Heart left ventricle (tissue), 16 donors: ENCODE measurements at places on chromosomes 7 and 10.

- DNase-seq = no peak
Observed at GRCh38 chr10:2883238-2883637, 184.1 kb upstream of the PFKP start.

GRCh38 chr10:110609605-110610004 is 34.5 kb upstream of the RBM20 start:
- DNase-seq = no peak

GRCh38 chr7:111744501-111745155 is 182.3 kb upstream of the IMMP2L start:
- no peak for DNase-seq

DNA sequence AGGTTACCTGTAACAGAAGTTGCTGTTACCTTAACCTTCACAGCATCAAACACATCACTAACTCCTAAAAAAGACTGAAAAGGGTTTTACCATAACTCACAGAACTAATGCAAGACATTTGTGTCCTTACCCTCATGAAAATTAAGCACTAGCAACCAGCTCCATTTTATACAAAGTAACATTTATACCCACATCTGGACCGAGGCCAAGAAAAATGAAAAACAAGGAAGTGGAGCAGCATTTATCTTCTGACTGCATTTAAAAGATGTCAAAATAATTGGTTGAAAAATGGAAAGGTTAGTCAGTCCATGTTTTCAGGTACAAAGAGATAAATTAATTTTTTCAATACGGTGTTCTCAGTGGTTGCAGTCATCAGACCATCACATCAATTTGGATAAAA is 3.1 kb upstream of the RBP4 start:
- no peak for DNase-seq

GRCh38 chr10:56449770-56450169 is 88.7 kb upstream of the ZWINT start:
- no peak for DNase-seq

- DNase-seq = no peak
Observed at GRCh38 chr10:93334901-93335327, 147.2 kb downstream of the MYOF start.

- no peak for DNase-seq
Observed at GRCh38 chr10:91941426-91941825, 17.9 kb downstream of the BTAF1 start.

GRCh38 chr7:53609185-53609584 is 573.8 kb downstream of the POM121L12 start:
- no peak for DNase-seq

DNA sequence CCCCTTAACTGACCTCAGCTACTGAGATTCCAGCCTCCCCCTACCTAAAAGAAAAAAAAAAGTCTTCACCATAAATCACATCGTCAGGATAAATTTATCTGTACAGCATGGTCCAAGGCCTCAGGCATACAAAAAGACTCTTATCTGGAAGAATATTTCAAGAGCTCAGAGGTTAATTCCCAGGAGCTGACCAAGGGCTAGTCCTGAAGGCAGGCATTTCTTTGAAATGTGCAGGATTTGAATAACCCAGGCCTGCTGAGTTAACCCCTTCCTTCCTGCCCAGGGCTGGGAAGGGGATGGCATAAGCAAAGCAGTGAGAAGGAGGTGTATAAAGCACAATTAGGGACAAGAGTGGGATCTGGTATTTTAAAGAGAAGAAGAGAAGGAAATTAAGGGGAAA is 111.2 kb downstream of the RNLS start:
- DNase-seq = no peak

- no peak for DNase-seq
Observed at GRCh38 chr7:114942446-114943175, 20.7 kb downstream of the MDFIC start.

DNA sequence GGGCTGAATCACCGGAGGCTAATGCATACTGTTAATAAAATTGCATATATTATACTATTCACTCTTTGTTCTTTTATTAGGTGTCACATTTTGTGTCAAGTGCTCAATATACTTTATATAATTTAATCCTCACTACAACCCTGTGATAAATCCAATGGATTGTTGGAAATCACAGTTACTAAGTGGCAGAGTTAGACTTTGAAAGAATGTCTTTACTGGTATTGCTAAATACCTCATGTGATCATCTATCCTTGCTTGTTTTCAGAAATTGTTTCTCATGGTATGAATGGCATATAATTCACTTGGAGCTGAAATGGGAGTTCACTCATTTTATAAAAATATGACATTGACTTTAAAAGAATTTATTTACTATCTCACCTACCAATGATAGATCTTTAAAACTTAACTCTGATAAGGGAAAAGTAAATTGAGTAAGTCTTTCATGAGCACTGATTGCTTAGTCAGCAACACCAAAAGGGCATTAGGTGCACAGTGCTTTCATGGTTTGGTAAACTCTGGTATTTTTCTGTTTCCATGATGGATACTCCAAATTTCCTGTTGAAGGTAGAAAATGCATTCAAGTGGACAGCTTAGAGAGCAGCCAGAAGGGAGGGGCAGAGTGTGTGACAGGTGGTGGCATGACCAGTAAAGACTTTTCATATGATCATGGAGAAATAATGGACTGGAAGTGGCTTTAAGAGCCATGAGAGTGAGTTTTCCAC is 22.6 kb downstream of the ENKUR start:
- DNase-seq = no peak

DNA sequence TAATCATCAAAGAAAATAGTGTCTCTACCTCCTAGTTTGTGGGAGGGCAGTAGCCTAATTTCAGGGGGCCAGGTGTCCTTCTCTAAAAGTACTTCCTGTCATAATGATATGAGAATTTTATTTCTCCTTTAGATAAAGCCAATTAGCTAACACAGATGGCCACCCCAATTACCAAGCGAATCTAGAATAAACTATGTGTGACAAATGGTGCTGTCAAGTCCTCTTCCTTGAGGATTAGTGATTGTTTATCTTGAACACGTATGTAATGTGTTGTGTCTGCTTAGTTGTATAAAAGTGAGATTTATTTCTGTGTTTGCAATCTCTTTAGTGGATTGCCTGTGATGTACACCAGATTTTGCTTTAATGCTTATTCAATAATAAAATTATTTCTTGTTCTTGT is 1120.0 kb downstream of the SORCS1 start:
- DNase-seq = no peak

- no peak for DNase-seq
Observed at GRCh38 chr7:40709062-40709964, 574.5 kb downstream of the SUGCT start.

GRCh38 chr10:113977174-113977573 is 66.5 kb upstream of the ADRB1 start:
- DNase-seq = no peak

- no peak for DNase-seq
Observed at GRCh38 chr10:6385665-6386064, 182.9 kb downstream of the PFKFB3 start.

DNA sequence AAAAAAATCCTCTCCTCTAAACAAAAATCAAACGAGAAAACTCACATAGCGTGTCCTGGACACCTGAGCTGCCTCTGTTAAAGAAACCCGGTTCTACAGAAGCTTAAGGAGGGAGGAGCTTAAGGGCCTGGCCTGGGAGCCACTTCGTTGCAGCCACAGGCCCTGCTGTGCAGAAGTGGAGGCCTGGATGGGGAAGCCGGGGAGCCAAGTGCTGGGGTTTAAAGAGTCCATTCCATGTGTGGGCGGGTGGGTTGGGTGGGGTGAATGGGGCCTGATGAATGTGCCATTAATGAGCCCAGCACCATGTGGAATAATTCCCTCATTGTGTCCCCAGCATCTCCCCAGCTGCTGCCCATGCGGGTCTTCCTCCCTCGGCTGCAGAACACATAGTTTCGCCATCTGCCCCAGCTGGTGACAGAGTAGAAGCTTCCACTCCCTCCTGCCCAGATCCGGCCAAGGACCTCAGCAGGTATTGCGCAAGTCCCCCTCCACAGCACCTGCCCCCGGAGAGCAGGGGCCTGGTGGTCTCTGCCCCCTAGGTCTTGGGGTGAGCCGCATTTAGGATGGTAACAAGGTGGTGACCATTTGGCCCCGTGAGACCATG is 127.8 kb upstream of the BTBD16 start:
- DNase-seq = no peak

- peak; percentile 40 for DNase-seq
Observed at GRCh38 chr7:57179776-57180415, 47.7 kb upstream of the ZNF479 start.

DNA sequence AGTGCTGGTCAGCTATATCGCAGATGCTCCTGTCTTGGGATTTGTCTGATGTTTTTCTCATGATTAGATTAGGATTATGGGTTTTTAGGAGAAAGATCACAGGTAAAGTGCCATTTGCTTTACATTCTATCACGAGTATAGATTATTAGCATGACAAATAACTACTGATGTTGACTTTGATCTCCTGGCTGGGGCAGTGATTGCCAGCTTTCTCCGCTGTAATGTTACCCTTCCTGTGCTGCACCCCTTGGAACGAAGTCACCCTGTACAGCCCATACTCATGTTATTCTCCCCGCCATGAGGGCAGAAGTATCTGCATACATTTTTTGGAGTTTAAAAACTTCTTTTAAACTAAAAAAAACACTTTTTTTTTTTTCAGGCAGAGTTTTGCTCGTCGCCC is 10.8 kb upstream of the CLDN4 start:
- no peak for DNase-seq

DNA sequence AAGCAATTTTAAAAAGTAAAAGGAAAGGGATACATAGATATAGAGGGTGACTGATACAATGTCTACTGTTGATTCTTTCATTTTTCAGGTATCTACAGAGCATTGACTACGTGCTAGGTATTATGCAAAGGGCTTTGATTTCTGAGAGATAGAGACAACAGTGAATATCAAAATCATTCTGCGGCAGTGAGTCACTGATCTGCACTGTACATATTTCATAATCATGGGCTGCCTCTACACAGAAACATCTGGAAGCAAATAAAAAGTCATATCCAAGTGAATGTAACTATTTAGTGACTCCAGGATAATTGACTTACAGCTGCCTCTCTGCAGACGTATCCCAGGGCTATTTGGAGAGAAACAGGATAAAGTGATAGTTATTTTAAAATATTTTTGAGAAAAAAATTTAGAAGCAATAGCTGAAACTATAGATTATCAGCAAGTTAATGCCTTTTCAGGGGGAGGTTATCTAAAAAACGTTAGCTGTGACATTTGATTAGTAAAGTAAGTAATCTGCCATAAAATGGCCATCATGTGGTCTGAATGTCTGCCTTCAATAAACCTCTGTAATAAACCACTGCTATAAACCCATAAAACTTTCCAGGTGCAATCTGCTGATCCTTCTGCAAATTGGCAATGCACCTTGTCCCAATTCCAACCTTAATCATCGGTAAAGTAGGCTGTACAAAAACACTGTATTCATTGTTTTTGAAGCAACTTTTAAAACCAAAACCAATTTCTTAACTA is 43.7 kb downstream of the CPXM2 start:
- DNase-seq = no peak

DNA sequence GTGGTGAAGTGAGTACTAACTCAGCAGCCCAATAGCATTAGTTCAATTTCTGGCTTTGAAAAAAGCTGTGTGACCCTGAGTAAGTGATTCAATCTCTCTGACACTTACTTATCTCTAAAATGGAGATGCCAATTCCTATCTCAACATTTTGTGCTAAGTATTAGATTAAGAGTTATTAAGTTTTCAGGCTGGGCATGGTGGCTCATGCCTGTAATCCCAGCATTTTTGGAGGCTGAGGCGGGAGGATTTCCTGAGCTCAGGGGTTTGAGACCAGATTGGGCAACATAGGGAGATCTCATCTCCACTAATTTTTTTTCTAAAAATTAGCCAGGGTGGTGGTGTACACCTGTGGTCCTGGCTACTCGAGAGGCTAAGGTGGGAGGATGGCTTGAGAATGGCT is 109.5 kb downstream of the PRTFDC1 start:
- DNase-seq = no peak

DNA sequence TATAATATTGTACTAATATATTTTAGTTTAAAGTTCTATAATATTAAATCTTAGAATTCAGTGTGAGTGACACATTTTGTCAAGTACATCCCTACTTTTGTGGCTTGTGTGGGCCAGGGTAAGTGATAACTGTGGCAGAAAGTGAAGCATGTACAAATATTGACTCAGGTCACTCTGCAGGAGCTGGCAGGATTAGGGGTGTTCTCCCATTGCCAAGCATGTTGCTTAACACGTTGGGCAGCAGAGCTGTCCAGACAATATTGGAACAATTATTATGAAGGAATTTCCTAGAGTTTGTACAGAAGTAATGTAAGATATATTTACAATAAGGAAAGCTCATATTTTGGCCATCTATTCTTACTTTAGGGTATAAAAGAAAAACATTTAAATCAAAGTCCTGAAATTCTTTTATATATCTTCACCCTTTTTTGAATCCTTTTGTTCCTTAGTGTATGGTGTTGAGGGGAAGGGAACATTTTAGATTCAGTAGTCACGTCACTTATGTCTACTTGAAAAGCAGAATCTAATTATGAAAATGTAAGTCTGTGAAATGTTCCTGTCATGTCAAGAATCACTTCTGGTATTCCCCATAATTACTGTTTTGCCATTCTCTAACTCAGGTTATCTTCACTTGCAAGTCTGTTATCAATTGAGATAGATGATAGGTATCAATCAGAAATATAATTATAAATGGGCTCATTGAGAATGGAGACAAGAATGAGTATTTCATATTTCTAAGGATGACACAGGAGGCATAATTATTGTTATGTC is 4.0 kb downstream of the HDAC9 start:
- no peak for DNase-seq

DNA sequence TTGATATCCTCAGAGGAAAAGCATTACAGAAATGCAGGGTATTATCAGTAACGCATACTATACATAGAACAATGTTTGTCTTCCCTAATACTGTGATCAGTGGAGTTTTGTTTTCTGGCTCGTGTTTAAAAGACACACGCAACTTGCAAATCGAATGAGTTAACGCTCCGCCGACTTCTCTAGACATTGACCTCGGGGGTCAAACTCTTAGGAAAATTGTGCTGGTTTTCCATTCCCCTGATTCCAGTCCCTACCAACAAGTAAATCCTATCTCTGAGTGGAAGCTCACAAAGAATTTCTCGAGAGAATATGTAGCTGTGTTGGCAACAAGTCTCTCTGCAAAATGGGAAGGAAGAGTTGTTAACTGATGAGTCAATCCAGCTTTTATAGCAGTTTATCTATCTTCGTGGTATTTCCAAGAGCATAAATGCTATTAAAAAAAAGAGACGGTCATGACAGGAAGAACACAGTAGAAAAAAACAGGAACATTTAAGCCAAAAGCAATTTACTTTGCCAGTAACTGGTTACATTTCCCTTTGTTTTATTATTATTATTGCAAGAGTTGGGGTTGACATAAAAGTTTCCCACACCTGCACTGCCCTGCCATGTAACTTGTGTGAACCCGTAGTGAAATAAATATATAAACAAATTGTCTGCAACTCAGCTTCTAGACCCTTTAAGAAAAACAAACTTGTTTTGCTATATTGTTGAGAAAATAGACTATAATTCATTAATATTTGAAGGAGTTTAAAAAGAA is 144.4 kb downstream of the ARID5B start:
- DNase-seq = no peak
